ENCODE measurements at places on chromosomes 2 and 18.

- H3K27me3 ChIP-seq, result no peaks in the 10 kb centered on the region
- no peak overlapping the region for H3K27ac ChIP-seq
- no peak for DNase-seq
- no peaks in the 10 kb centered on the region for H3K36me3 ChIP-seq
Observed at GRCh38 chr2:147033044-147033443, 811.8 kb upstream of the ACVR2A start.

DNA sequence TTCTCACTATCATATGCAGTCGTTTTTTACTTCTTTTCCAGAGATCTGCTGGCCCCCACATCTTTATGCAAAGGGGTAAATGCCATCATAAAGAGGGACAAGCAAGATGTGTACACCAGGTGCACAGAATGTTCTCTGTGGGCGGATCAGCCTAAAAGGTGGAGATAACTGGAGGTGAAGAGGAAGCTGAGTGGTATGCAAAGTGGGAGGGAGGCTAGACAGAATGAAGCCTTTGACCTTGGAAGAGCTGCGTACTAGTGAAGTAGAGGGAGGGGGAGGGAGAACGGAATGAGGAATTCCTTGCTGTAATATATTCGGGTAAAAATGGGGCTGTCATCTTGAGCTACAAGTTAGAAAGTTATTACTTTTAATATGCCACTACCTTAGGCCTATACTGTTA, 287.5 kb upstream of the VRK2 start:
- no peaks in the 10 kb centered on the region for H3K27me3 ChIP-seq
- H3K4me1 ChIP-seq, result peaks cover 4% of the 10 kb centered on the region

DNA sequence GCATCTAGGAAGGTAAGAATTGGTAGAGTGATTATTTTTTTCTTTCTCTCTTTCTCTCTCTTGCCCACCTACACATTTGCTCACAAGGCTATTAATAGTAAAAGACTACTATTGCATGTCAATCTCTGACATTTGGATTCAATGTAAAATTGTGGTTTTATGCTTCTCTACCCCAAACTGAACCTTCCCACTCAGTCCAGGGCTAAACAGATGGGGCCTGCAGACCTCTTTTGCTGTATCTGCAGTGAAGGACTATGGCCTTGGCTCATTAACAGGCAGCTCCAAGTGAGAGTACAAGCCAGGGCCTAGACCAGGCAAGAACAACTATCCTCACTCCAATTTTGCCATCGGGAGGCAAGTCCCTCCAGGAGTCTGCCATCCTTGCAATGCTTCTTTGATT, 68.3 kb upstream of the ARL4C start:
- H3K27me3 ChIP-seq, result no peaks in the 10 kb centered on the region
- H3K4me3 ChIP-seq, result no peak overlapping the region
- no peak overlapping the region for H3K27ac ChIP-seq

- H3K27ac ChIP-seq, result no peak overlapping the region
- H3K4me1 ChIP-seq, result no peaks in the 10 kb centered on the region
- no peak overlapping the region for H3K4me3 ChIP-seq
- no peaks in the 10 kb centered on the region for H3K27me3 ChIP-seq
Observed at GRCh38 chr2:238790126-238790832, 57.6 kb upstream of the TWIST2 start.

DNA sequence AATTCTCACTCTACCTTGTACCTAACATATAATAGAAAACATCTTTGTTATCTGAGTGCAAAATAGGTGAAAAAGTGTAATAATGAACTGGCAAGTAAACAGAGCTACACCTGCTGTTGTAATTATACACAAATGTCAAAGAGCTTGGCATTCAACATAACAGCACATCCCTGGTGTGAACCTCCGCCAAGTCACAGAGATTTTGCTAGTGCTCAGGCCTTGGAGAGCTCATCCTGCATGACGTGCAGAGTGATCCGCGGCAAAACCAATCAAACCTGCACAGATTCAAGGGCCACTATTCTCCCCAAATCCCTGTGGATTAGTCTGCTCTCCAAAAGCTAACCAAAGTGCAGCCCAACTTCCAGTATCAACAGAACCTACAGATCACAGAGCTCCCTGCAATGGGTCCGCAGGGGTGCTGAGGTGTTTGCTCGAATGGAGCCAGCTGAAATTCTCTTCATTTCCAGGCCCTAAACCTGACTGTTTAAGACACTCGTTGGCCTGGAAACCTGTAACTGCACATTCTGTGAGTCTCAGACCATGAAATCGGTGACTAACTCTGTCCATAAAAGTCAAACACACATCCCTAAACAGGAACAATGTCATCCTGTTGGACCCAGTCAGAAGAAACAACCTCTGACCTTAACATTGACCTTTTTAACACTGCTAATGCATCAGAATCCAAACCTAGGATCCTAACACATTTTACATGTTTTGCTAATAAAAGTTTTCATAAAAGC, 111.8 kb downstream of the EPB41L3 start:
- no peak overlapping the region for H3K4me3 ChIP-seq
- no peaks in the 10 kb centered on the region for H3K4me1 ChIP-seq
- H3K36me3 ChIP-seq, result no peaks in the 10 kb centered on the region

- H3K4me1 ChIP-seq, result no peaks in the 10 kb centered on the region
- no peak for DNase-seq
- H3K36me3 ChIP-seq, result no peaks in the 10 kb centered on the region
- no peak overlapping the region for H3K4me3 ChIP-seq
- no peak overlapping the region for H3K27ac ChIP-seq
Observed at GRCh38 chr2:55355451-55355850, 64.2 kb downstream of the CCDC88A start.

Data from colonic mucosa (tissue), 4 donors.